Femur (tissue), 1 donor: ENCODE measurements at places on chromosomes 2 and 18.
A peak's percentile ranks its signal among the peaks of the same experiment; 100 is the strongest.

- DNase-seq: peak; percentile 80
Observed at GRCh38 chr2:55111570-55112228, 61.4 kb upstream of the RTN4 start.

DNA sequence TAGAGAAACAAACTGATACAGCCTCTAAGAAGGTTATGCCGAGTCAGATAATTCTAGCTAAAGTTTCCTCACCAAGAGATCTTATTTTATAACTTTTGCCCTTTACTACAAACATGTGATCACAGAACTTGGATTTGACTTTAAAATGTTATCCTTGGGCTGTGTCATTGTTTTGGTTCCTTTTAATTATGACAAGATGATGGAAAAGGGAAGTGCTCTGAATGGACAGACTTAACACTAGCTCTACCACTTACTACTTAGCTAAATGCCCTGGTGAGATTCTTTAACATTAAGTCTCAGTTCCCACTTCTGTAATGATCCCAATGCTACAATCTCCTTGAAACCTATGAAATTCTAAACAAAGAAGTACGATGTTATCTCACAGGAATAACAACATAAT, 69.9 kb downstream of the RTTN start:
- no peak for DNase-seq

DNA sequence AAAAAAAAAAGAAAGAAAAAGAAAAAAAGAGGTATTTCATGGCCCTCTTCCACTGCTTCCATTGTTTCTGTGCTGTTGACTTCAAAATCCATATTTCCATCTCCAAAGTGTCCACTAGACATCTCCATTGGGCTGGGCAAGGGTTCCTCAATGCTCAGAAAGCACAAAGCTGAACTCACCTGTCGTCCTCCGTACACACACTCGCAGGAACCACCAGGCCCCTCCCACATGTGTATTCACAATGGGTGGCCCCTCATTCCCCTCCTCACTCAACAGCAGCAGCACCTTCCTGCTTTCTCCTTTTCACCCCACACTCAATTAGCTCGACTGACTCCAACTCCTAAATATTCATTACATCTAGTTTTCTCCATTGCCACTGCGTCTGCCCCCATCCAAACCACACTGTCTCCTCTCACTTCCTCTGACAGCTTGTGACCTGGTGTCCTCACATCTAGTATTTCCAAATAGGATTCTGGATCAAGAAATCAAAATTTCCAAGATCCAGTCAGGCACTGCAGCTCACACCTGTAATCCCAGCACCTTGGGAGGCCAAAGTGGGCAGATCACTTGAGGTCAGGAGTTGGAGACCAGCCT, 25.2 kb downstream of the OSBPL1A start:
- no peak for DNase-seq

GRCh38 chr2:203859030-203859789, 8.4 kb upstream of the CTLA4 start:
- DNase-seq: no peak

GRCh38 chr2:120491111-120491625, 145.2 kb downstream of the INHBB start:
- DNase-seq: no peak

DNA sequence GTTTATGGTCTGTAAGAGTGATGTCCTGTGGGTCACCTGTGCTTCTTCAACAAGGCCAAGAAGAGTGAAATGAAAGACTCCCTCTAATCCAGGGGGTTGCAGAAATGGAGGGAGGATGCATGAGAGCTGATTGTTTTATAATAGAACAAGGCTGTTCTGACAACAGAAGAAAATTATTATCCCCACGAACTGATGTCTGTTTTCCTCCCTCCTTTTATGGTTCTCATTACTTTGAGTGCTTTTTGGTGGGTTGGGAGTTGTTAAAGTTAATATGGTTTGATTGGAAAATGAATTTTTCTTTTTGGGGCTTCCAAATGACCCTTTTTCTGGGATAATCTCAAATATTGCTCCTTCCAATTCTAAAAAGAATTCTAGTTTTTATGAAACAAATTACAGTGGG, 33.6 kb downstream of the GATA6 start:
- no peak for DNase-seq

DNA sequence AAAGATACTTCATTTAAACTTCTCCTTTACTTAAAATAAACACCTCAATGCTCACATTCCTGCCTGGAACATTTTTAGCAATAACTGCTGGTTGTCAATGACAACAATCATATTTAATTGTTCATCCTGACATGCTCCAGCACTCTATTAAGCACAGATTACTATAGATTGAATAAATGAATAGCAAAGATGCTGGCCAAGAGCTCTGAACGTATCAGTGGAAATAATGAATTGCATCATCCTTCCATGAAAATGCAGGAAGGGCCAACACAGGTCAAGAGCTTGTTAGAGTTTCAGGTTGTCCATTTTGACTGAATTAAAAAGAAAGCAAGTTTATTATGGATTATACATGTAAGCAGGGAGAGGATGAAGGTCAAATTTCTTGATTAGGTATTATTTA, 994.0 kb downstream of the TSN start:
- DNase-seq: no peak

- no peak for DNase-seq
Observed at GRCh38 chr2:176174382-176174823, 14.1 kb upstream of the HOXD1 start.

DNA sequence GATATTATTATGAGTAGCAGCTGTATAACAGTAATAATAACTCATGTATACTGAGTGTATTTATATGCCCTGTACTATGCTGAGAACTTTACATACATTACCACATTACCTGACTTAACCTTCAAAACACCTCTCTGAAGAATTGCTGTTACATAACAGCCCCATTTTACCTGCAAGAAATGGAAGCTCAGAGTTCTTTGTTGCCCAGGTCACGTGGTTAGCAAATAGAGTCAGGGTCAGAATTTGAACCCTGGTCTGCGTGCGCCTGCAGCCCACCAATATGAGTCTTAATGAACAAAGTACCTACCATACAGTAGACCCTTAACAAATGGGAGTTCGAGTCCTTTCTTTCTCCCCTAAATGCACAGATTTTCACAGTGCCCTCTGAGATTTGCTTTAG, 101.9 kb downstream of the MCFD2 start:
- DNase-seq: no peak
